Fibroblast of pulmonary artery (primary cell): ENCODE measurements at places on chromosomes 13 and 19.
A peak's percentile ranks its signal among the peaks of the same experiment; 100 is the strongest.

- DNase-seq, result peak; percentile 77
Observed at GRCh38 chr19:40365613-40366401, 17.3 kb downstream of the PLD3 start.

DNA sequence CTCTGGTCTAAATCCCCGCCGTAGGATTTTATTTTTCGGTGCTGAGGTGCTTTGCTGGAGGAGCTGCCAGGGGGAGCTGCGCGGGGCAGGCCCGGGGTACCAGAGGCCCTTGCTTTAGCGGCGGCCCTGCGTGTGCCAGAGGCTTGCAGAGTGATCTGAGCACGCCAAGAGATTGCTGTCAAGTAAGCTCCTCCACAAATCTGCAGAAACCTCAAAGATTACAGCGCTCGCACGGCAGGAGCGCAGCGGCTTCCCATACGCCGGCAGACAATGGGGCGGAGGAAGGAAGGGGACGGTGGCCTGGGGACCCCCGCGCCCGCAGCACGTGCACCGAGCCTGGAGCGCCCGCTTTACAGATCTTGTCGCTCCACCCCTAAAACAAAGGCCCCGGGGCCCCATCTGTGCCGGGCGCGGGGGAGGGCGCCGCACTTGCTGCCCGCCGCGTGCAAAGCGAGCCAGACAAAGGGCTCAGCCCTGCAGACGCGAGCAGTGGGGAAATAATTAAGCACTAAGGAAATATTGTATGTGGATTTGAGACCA, 9.1 kb upstream of the C19orf12 start:
- peak; percentile 15 for DNase-seq

GRCh38 chr13:109790942-109791605, 4.7 kb upstream of the IRS2 start:
- peak; percentile 60 for DNase-seq

GRCh38 chr13:24458736-24459135, 53.8 kb downstream of the PARP4 start:
- DNase-seq, result peak; percentile 33
